ENCODE measurements at places on chromosomes 4 and X.

DNA sequence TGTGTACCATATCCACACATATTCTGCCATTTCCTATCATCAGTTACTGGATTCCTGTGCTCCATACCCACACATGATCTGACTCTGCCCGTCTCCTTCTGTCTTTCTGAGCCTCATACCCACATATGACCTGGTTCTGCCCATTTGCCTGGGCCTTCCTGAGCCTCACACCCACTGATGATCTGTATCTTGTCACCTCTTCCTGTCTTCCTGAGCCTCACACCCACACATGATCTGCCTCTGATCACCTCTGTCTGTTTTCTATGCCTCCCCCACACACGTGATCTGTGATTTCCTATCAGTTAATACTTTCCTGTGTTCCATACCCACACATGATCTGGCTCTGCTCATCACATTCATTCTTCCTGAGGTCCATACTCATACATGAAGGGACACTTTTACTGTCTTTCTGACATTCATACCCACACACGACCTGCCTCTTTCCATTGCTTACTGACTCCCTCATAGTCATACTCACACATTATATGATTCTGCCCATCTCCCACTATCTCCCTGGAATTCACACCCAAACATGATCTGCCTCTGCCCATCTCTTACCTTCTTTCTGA, 32.5 kb downstream of the SCML1 start:
- no peak for DNase-seq

DNA sequence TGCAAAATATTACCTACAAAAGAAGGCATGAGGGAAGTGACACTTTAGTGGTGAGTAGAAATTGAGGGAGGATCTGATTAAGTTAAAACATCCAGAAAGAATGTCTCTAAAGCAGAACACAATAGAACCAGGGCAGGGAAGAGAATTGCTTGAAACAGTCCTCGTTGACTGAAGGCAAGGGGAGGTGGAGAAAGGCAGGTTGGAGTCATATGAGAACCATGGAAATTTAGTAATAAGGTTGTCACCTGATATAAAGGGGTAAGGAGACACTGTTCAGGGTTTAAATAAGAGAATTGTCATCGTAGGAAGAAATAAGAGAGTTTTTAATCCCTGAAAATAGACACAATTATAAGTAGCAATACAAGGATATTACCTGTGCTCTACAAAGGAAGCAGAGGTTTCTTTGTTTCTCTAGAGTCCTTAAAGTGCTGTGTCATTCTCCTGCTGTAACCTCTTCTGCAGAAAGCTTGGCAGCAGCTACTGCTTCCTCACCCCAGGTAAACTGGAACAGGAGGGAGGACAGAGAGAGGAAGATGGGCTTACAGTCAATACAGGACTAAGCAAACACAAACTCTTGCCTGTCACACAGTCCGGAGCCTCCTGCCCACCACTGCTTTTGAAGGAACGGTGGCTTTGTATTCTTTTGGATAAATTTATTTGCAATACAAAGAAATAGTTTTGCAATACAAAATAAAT, 258.4 kb downstream of the PPARGC1A start:
- DNase-seq, result no peak

- no peak for DNase-seq
These were observed 50.3 kb upstream of the HHIP start for GRCh38 chr4:144595681-144596080.

- no peak for DNase-seq
These were observed 174.0 kb upstream of the IL15 start for GRCh38 chr4:141462361-141462760.

DNA sequence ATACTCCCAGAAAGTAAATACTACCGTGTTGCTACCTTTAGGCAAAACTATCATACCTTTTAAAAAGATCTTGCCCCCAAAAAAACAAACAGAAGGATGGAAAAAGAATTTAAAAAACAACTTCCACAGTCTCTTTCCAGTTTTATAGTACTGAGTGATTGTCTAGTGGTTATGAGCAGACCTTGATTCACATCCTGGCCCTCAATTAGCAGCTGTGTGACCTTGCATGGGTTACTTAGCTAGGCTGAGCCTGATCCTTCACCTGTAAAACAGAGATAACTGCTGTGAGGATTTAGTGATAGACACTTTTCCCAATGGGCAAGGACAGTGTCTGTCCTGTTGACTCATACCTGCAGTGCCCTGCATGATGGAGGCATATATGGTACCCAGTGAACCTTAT, 49.0 kb downstream of the SMAD1 start:
- no peak for DNase-seq

- no peak for DNase-seq
These were observed 69.0 kb downstream of the ASB9 start for GRCh38 chrX:15200871-15201270.

GRCh38 chr4:17173300-17173699, 274.9 kb upstream of the LDB2 start:
- DNase-seq, result no peak

- DNase-seq, result no peak
These were observed 8.1 kb downstream of the HADH start for GRCh38 chr4:107997794-107998193.

Data from right cardiac atrium (tissue), 5 donors.